ENCODE measurements at places on chromosomes 5 and 9. TPM values are rescaled to one million over a fixed set of nuclear protein-coding genes. Genes with fewer than 3 reads are reported as not detected.
A peak's percentile ranks its signal among the peaks of the same experiment; 100 is the strongest.

DNA sequence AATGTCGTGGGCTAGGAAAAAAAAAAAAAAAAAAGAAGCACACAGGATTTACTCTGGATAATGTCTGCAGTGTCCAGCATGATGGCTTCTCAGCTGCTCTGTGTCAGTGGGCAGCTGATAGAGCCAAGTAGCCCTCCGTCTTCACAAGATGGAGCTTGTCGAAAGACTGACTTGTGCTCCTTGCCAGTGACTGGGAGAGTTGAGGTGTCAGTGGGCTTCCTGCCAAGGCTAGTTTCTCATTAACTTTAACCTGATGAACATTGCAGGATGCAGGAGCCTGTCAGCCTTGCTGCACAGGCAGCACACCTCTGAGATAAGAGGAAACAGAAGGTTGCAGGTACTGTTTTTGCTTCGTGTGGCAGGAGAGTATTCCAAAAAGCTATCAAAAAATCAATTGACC is 171.4 kb upstream of the SGCD start:
- DNase-seq: peak; percentile 68

GRCh38 chr5:166898166-166898565 is 1393.3 kb upstream of the WWC1 start:
- DNase-seq: no peak

DNA sequence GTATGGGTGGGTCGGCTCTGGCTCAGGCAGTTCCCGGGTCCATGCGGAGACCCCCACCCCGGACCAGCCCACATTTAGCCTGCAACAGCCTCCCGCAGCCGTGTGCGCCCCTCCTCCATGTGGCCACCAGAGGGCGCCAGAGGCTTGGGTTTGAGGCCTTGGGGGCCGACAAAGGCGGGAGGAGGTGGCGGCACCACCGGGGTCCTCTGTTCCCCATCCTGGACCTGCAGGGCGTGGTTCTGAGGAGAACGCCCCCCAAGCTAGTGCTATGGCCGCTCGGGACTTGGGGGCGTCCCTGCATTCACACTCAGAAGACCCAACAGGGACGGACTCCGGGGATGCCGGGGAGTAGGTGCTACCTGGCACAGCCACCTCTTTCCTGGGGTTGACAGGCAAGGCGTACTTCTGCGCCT is 16.5 kb downstream of the ASS1 start:
- no peak for DNase-seq

- no peak for DNase-seq
Measured at GRCh38 chr9:92980085-92980745, 32.9 kb downstream of the FGD3 start.

DNA sequence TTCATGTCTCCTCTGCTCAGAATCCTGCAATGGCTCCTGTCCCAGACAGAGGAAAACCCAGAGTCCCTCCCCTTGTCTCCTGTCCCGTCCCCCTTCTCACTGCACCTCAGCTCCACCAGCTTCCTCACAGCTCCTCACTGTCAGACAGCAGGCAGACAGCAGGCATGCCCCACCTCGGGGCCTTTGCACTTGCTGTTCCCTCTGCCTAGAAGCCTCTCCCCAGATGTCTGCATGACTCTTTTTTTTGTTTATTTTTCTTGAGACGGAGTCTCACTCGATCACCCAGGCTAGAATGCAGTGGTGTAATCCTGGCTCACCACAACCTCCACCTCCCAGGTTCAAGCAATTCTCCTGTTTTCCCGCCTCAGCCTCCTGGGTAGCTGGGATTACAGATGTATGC is 8.8 kb upstream of the SLC6A7 start:
- DNase-seq: no peak

DNA sequence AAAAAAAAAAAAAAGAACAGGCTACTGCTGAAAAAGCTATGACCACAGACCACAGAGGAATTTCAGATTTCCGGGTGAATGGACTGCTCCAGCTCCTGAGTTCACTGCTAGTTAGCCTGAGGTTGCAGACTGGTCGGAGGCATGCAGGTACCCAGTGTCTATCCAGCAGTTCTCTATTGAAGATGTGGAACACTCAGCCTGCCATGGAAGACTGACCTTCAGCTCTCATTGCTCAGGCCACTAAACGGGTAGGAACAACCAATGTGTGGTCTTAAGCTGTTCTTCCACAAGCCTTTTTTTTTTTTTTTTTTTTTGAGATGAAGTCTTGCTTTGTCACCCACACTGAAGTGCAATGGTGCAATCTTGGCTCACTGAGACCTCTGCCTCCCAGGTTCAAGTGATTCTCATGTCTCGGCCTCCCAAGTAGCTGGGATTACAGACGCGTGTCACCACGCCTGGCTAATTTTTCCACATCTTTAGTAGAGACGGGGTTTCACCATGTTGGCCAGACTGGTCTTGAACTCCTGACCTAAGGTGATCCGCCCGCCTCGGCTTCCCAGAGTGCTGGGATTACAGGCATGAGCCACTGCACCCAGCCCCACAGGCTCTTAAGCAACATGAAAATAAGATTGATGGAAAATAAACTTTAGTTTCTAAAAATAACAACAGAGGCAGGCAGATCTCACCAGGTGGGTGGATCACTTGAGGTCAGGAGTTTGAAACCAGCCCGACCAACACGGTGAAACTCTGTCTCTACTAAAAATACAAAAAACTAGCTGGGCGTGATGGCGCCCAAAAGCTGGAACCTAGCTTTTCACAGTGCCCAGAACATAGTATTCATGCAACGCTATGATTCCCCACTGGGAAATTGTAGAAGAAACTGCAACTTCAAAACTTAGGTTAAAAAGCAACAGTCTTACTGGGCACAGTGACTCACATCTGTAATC is 20.0 kb upstream of the NPM1 start:
- no peak for DNase-seq

DNA sequence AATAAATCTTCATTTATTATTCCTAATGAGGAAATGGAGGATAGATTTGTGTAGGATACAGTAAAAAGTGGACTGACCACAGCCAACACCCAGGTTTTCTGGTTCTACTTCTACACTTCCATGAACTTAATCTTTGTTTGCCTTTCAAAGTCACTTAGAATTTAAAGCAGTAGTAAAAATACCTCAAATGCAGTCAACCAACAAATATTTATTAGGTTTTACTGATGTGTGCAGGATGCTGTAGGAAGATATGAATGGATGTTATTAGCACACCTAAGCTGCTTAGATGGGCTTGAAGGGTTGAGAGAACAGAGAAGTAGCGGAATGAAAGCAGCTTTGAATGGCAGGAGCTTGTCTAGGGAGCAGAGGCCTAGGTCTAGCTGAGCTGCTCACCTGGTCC is 201.1 kb downstream of the PALM2AKAP2 start:
- no peak for DNase-seq

DNA sequence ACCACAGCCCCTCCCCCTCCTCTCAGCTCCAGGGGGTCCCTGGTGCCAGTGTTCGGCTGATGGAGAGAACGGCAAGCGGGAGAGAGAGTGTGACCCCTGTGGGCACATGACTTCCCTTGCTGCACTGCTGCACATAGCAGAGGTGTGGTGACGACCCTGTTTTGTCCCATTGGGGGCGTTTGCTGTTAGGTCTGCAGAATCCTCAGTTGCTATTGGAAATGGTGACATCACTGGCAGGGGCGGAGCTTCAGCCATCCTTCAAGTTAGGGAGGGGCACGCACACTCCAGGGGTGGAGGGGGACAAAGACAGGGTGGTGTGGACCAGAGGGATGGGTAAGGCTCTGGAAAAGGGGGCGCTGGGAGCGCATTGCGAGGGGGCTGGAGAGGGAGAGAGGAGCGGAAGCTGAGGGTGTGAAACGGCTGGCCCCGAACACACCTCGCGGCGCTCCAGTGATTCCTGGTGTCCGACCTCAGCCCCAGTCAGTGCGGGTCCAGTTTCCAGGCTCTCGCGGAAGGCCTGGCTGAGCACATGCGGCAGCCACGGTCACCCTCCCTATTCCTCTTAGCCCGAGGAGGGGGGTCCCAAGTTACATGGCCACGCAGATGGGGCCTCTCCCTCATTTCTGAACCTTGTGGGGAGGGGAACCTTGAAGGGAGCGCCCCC is 764 bp upstream of the GRIN1 start:
- DNase-seq: no peak

DNA sequence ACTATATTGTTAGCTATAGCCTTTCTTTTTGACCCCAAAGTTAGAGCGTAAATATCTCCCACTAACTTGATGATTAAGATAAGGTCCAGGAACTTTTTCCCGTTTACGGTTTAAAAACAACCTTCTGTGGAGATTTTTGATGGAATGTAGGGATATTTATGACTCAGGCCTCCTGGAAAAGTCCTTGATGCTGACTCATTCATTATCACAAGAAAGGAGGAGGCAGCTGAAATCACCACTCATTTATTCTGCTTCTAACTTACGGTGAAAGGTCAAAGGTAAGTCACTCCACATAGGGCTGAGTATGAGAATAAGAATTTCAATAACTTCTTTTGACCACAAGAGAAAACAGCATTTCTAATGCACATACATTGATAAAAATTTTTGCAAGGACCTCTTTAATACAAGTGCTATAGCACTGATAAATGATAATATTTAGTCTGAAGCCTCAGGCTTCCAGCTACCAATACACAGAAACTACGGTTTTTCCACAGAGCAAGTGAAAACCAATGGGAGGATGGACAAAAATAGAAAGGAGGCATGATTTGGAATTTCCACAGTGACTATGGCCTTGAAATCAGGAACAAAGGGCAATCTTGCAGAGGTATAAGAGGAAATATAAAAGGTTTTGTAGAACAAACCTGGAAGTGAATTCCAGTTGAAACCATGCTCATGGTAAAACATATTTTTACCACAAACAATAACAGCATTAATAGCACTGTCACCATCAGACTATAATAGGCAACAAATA is 146.5 kb downstream of the PPP2R2B start:
- DNase-seq: no peak

GRCh38 chr9:113763429-113763828 is 112.7 kb upstream of the ZNF618 start:
- DNase-seq: no peak

- DNase-seq: peak; percentile 10
Measured at GRCh38 chr5:176959051-176959450, 47.5 kb downstream of the UIMC1 start.

Gene CLIC3
- 3.6 TPM for polyA plus RNA-seq

Gene CRHBP
- polyA plus RNA-seq: 0.76 TPM

Gene PCDHA8
- 0.43 TPM for polyA plus RNA-seq

Gene HAVCR1
- polyA plus RNA-seq: 0.48 TPM

Gene SHLD3
- 6.1 TPM for polyA plus RNA-seq

Gene ZNF879
- polyA plus RNA-seq: 3.8 TPM

Gene SPINK1
- polyA plus RNA-seq: 259 TPM

Gene NUP188
- 35.3 TPM for polyA plus RNA-seq
